ENCODE measurements at places on chromosomes 1 and 21. TPM values are rescaled to one million over a fixed set of nuclear protein-coding genes. Genes with fewer than 3 reads are reported as not detected.

The BCAS2 gene
- 27.4 TPM for total RNA-seq

The FMN2 gene
- total RNA-seq: 15.4 TPM

The ZNF648 gene
- total RNA-seq: not detected

The NEGR1 gene
- total RNA-seq: 5.5 TPM

The TRIM58 gene
- total RNA-seq: 4.0 TPM

The AMPD1 gene
- not detected for total RNA-seq

The RAB7B gene
- total RNA-seq: 8.2 TPM

The DNASE2B gene
- total RNA-seq: not detected

The PROK1 gene
- not detected for total RNA-seq

The WDTC1 gene
- total RNA-seq: 18.8 TPM

The CYP4A22 gene
- total RNA-seq: not detected

The INSRR gene
- total RNA-seq: not detected

The ZC3H12A gene
- total RNA-seq: 7.7 TPM

The GBP7 gene
- not detected for total RNA-seq

The TRIM33 gene
- 27.9 TPM for total RNA-seq

The AADACL4 gene
- total RNA-seq: not detected

The BATF3 gene
- 3.1 TPM for total RNA-seq

The KDF1 gene
- total RNA-seq: not detected

The RPL22 gene
- total RNA-seq: 131 TPM

The KTI12 gene
- total RNA-seq: 16.0 TPM

The GCSAML gene
- total RNA-seq: not detected

The GPR3 gene
- total RNA-seq: 0.73 TPM

The FAM3B gene
- total RNA-seq: not detected

The S100A5 gene
- 0.37 TPM for total RNA-seq

The PTPRC gene
- total RNA-seq: not detected

The TMEM240 gene
- total RNA-seq: 3.1 TPM
